ENCODE measurements at places on chromosomes 6 and 20.

DNA sequence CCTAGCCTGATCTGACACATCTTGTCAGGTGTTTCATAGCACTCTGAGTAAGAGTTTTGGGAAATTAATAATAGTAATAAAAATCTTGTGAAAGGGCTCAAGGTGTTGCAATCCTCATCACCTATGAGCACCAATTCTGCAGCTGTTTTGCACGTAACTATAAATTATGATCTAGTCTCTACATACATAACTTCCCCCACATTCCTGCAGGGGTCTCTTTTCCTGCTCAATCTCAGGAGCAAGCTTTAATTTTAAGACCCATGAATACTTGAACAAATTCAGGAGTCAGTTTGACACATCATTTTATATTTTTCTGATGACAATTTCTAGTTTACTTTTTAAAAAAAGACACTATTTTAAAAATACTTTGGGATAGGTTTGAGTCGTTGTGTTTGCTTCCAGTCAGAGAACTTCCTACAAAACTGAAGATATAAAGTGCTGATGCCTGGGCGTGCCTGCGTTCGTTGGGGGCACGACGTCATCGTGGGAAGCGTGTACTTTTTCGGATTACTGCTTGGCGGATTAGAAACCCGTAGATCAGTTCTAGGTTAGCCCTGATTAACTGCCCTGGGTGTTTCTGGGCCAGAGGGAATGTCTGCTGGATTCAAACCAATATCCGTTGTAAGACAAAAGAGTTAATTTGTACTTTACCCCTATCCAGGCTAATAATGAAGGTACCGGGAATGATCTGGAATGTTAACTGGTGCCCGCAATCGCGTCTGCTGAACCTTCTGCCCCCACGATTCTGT, 1.0 kb upstream of the E2F3 start:
- no peak for DNase-seq

GRCh38 chr6:22825210-22825609, 255.8 kb downstream of the HDGFL1 start:
- no peak for DNase-seq

DNA sequence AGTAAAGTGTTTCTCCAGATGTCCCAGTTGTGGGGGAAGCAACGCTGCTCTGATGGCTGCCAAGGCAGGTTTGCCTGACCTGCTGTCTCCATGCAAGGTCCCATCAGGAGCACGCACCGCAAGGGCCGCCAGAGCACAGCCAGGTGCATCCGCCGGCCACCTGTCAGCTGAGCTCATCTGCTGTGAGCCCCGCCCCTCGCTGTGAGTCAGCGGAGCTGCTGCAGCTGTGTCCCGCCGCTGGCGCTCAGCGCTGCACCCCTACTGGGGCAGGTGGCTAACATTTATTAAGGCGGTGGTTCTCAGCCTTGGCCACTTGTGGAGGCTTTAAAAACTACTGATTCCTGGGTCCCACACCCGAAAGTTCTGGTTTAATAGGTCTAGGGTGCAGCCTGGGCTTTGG, 225.7 kb downstream of the UST start:
- peak; percentile 4 for DNase-seq

DNA sequence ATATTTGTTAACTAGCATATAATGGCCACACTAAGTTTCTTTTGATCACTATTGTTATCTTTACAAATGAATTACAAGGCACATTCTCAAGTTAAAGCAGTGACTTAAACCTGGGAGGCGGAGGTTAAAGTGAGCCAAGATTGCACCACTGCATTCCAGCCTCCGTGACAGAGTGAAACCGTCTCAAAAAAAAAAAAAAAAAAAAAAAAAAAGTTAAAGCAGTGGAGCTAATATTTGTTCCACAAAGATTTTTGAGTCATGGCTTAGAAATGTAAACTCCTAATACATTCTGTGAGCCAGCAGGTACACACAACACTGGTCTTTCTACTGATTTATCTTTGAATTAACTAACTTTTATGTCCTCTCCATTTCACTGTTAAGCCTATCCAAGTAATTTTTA, 221.7 kb upstream of the HTR1E start:
- no peak for DNase-seq

GRCh38 chr6:83182114-83182513, 11.0 kb downstream of the PGM3 start:
- DNase-seq, result no peak

- peak; percentile 15 for DNase-seq
Measured at GRCh38 chr6:80003826-80004172, 650 bp upstream of the TTK start.

GRCh38 chr6:106373502-106374239, 13.2 kb downstream of the CRYBG1 start:
- DNase-seq, result no peak

DNA sequence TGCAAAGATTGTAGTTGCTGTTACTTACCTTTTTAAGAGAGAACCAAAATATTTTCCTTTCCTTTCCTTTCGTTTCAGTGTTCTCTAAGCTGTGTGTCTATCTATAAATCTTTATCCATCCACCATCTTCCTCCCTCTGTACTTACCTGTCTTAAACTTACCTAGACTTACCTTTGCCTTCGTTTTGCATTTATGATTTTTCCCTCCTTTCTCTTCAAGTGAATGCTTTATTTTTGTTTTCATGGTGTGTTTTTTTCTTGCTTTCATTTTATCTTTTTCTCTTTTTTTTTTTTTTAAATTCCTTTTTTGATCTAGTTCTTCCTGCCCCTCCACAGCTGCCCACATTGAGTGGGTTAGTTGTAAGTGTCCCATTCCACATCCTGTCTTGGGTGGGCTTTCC, 26.2 kb downstream of the ARID1B start:
- no peak for DNase-seq

DNA sequence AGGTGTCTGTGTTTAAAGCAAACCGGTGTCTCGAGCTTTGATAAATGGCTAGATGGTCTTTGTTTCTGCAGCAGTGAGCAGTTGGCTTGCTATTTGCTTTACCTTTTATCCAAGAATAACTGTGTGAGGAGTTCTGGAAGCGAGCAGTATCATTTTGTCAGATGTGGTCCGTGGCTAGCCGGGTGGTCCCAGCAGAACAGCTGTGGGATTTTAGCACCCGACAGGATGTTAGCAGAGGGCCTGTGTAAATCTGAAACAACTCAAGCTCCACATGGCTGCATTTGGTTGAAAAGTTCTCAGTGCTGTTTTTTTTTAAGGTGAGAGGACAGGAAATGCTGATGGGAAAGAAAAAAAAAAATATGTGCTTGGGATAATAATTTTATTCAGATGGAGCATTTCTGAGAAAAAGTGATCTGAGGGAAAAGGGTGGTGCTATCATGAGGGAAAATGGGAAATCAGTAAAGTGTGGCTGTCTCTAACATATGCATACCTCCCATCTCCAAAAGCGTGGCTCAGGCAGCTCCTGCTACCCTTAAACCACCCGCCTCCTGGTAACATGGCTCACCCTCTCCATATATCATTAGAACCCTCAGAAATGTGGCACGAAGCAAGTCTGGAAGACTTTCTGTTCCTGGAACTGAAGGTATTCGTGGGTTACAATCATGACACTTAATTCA, 215.4 kb downstream of the TSHZ2 start:
- DNase-seq, result no peak
